ENCODE measurements at places on chromosomes 5 and 9. TPM values are rescaled to one million over a fixed set of nuclear protein-coding genes. Genes with fewer than 3 reads are reported as not detected.

DNA sequence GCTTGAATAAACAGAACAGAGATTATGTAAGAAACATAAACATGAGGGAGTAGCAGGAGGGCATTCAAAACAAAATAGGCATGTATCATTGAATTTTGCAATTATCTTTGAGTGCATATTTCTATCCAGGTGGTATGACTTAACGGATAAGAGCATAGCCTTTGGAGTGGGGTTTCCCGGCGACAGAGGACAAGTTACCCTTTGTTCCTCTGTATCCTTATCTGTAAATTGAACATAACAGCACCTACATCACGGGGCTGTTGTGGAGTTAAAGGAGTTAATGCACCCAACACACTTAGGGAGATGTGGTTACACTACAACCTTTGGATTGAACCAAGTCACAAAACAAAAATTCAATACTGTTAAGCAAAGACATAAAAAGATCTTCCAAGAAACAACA lies 314.6 kb upstream of the KIF2A start:
- no peak overlapping the region for H3K27ac ChIP-seq
- no peaks in the 10 kb centered on the region for H3K27me3 ChIP-seq
- DNase-seq = no peak
- H3K36me3 ChIP-seq = no peaks in the 10 kb centered on the region
- H3K4me1 ChIP-seq = no peaks in the 10 kb centered on the region

Gene TPPP
- total RNA-seq = 0.53 TPM

GRCh38 chr9:133515240-133515610 lies 9.5 kb downstream of the MYMK start:
- no peaks in the 10 kb centered on the region for H3K4me1 ChIP-seq
- H3K4me3 ChIP-seq = no peak overlapping the region
- H3K36me3 ChIP-seq = no peaks in the 10 kb centered on the region
- no peak for DNase-seq
- no peaks in the 10 kb centered on the region for H3K27me3 ChIP-seq

DNA sequence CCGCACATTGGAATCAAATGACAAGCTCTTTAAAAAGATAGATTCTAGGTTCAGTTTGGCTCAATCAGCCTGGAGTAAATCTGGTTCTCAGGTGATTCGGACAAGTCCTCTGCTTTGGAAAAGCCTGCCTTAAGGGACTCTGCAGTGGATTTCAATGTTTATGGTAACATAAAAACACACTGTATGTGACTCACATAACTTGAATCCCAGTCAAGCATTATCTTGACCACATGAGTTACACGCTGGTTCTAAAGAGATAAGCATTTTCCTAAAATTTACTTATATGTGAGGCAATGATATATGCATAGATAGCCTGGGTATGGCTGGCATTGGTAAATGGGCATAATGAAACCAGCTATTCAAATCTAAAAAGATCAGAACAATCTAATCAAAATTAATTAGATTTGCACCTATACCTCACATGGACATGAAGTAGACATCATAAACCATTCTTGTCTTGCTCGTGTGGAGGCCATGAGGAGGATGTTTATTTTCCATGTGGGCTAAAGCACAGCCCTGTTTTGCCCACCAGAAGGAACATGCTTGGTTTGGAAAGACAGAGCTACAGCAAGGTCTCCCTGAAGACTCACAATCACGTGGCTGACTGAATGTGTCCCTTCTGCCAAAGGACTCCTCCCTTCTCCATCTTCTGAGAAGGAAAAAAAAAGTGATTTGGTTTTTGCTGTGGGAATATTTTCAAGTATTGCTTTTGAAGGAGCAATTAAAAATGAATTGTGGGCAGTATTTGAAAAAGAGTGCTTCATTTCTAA lies 351.7 kb downstream of the DIRAS2 start:
- H3K27ac ChIP-seq = no peak overlapping the region
- H3K4me1 ChIP-seq = peaks cover 5% of the 10 kb centered on the region

Gene PDLIM7
- 50.2 TPM for total RNA-seq

Gene ATOX1
- total RNA-seq = 83.1 TPM

DNA sequence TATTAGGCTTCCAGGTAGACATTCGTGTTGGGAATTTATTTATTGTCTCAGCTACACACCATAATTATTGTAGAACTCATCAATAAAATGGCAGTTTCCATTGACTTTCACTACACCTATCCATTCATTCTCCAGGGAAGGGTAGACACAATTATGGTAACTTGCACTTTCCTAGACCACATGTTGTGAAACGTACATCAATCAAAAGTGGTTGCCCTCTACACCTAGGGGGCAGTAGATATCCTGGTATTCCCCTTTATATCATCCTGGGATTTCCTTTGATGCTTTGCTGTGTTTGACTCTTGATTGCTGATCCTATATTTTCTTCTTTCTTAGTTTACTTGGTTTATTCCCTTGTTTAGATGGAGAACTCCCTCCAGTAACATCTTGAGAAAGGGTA lies 47.9 kb downstream of the ADGRV1 start:
- no peaks in the 10 kb centered on the region for H3K4me1 ChIP-seq
- DNase-seq = no peak
- no peaks in the 10 kb centered on the region for H3K36me3 ChIP-seq
- no peak overlapping the region for H3K4me3 ChIP-seq
- peaks cover 15% of the 10 kb centered on the region for H3K27me3 ChIP-seq

Gene CCDC183
- total RNA-seq = 0.36 TPM

- H3K4me1 ChIP-seq = no peaks in the 10 kb centered on the region
- no peaks in the 10 kb centered on the region for H3K27me3 ChIP-seq
- no peak overlapping the region for H3K4me3 ChIP-seq
- H3K27ac ChIP-seq = no peak overlapping the region
- no peaks in the 10 kb centered on the region for H3K36me3 ChIP-seq
- DNase-seq = no peak
These were observed 215.3 kb downstream of the SLIT3 start for GRCh38 chr5:169085636-169086035.

DNA sequence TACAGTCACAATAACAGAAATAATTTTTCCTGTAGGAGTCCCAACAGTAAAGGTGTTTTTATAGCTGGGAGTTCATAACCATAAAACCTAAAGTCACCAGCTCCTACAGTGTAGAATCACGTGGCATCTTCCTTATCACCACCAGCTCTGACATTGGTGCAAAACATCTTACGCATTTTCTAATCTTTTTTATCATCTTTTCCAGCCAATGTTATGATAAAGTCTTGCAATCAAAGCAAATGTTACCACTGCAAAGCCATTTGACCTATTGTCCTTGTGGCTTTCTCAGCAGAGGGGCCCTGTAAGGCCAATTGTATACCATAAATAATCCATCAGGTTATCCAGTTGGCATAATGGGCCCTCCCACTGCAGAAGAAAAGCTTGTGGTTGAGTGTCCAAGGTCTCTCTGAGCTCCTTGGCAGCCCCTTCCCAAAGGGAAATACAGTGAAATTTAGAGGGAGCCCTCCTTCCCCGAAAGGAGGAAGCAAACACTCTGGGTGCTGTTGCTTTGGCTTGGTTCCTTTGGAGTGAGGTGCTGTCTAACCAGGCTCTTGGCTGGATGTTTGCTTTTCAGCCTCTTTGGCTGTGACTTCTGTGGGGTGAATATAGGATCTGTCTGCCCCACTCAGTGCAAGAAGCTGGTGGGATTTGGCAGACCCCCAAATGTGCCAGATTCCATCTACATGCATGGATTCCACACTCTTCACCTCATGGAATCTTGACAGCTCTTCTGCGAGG lies 29.3 kb upstream of the CPEB4 start:
- H3K4me1 ChIP-seq = no peaks in the 10 kb centered on the region
- no peak overlapping the region for H3K4me3 ChIP-seq
- H3K36me3 ChIP-seq = no peaks in the 10 kb centered on the region
- no peak for DNase-seq
- no peak overlapping the region for H3K27ac ChIP-seq

Gene FLT4
- 1.4 TPM for total RNA-seq

- H3K27me3 ChIP-seq = no peaks in the 10 kb centered on the region
- H3K27ac ChIP-seq = no peak overlapping the region
- no peaks in the 10 kb centered on the region for H3K4me1 ChIP-seq
- H3K36me3 ChIP-seq = no peaks in the 10 kb centered on the region
- no peak for DNase-seq
These were observed 1.9 kb downstream of the LRRC19 start for GRCh38 chr9:27003426-27004077.

DNA sequence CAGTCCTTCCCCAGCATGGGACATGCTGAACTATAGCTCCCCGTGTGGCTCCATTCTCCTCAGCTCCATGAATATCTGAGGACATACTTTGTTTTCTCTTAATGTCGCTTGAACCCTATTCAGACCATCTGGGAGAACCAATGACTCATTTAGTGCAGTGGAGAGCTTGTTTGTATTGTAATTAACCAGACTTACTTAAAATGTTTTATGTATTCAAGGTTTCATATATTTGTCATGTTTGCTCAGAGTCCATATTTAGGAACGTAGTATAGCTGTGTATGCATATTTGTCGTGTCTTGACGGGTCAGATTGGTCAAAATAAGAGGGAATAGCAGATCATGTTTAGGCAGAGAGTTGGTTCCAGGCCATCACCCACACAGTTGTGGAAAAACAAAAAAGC lies 150.1 kb upstream of the NTRK2 start:
- no peak for DNase-seq
- no peaks in the 10 kb centered on the region for H3K36me3 ChIP-seq
- no peak overlapping the region for H3K27ac ChIP-seq
- peaks cover 3% of the 10 kb centered on the region for H3K27me3 ChIP-seq
- H3K4me3 ChIP-seq = no peak overlapping the region
- no peaks in the 10 kb centered on the region for H3K4me1 ChIP-seq

- no peak for DNase-seq
- H3K4me1 ChIP-seq = no peaks in the 10 kb centered on the region
- no peak overlapping the region for H3K4me3 ChIP-seq
- H3K27ac ChIP-seq = no peak overlapping the region
- no peaks in the 10 kb centered on the region for H3K36me3 ChIP-seq
- H3K27me3 ChIP-seq = no peaks in the 10 kb centered on the region
These were observed 98.4 kb downstream of the FBXL7 start for GRCh38 chr5:15598294-15598902.

DNA sequence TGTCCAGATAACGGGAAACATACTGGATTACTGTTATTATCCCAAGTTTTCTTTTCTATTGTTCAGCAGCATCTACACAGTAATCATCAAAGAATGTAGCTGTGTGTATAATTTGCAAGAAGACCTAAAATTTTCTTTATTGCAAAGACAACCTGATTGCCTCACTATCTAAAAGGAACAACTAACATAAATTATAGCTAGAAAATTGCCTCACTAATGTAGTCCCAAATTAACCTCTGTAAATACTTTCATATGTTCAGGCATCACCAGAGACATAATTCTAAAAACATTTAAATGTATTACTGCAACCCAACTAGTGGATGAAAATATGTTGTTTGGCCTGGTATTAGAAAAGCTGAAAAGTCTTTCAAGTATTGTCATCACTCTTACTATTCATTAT lies 275.4 kb downstream of the CDH12 start:
- no peak overlapping the region for H3K4me3 ChIP-seq
- H3K27ac ChIP-seq = no peak overlapping the region
- no peaks in the 10 kb centered on the region for H3K36me3 ChIP-seq
- no peaks in the 10 kb centered on the region for H3K27me3 ChIP-seq
- no peaks in the 10 kb centered on the region for H3K4me1 ChIP-seq

DNA sequence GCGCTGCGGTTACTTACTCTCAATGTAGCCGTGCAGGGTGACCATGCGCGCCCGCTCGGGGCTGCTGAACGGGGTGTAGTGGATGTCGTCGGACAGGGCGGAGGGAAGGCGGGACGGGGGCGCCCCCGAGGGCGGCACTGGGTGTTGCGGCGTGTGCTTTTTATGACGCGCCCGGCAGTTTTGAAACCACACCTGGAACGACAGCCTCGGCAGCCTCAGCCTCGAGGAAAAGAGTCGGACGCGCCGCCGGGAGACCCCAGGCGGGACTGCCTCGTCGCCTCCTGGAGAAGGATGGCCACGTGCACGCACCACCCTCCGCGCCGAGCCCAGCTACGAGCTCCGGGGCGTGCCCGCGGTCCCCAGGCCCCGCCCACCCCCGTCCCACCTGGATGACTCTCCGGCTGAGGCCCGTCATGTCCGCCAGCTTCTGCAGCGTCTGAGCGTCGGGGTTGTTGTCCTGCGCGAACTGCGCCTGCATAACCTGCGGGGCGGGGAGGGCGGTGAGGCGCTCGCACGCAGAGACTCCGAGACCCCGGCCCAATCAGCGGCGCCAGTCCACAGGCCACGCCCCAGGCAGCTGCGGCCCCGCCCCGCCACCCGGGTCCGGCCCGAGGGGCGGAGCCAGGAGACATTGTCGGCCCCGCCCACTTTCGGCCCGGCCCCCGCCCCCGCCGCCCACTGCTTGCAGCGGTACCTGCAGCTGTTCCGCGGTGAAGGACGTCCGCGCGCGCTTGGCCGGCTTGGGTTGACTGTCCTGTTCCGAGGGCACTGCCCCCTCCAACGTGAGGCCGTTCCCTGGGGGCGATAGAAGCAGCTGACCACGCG lies 15.0 kb downstream of the LHX6 start:
- peak; percentile 69 for DNase-seq
- peaks cover 68% of the 10 kb centered on the region for H3K27me3 ChIP-seq
- no peaks in the 10 kb centered on the region for H3K36me3 ChIP-seq
- peak overlapping the region; percentile 38 for H3K4me3 ChIP-seq

GRCh38 chr5:135534609-135535419 lies 950 bp downstream of the NEUROG1 start:
- H3K36me3 ChIP-seq = no peaks in the 10 kb centered on the region
- H3K4me3 ChIP-seq = no peak overlapping the region
- H3K27ac ChIP-seq = no peak overlapping the region
- H3K4me1 ChIP-seq = peaks cover 5% of the 10 kb centered on the region
- DNase-seq = no peak

Data from activated CD4-positive, alpha-beta memory T cell treated with anti-CD3 and anti-CD28 coated beads for 36 hours (primary cell).